ENCODE measurements at places on chromosomes 13 and 19. TPM values are rescaled to one million over a fixed set of nuclear protein-coding genes. Genes with fewer than 3 reads are reported as not detected.

- no peak for DNase-seq
Observed at GRCh38 chr13:99929866-99930265, 41.7 kb downstream of the ZIC5 start.

DNA sequence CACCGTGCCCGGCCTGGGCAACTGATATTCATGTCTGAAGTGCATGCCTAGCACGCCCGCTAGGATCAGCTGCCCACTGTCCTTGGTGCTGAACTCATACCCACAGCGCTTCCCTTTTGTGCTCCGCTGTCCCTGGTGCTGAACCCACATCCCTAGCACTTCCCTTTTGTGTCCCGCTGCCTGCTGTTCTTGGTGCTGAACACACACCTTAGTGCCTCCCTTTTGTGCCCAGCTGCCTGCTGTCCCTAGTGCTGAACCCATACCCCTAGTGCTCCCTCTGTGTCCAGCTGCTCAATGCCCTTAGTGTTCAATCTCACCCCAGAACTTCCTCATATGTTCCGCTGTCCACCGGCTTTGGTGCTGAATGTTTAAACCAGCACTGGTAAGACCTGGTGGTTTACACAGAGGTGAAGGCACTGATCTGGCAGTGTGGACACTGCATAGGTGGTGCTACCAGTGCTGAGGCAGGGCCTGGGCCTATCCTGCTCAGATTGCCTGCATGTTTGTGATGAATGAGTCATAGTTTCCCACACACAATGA is 26.3 kb upstream of the SIGLEC11 start:
- DNase-seq, result peak; percentile 92

- DNase-seq, result no peak
Observed at GRCh38 chr19:15448778-15449619, 757 bp downstream of the WIZ start.

GRCh38 chr13:51330791-51331190 is 8.7 kb upstream of the SERPINE3 start:
- no peak for DNase-seq

Gene CYP2F1
- not detected for total RNA-seq

GRCh38 chr19:52535771-52536447 is 8.4 kb downstream of the ZNF808 start:
- DNase-seq, result peak; percentile 72

Gene SIGLEC14
- 1.1 TPM for total RNA-seq

DNA sequence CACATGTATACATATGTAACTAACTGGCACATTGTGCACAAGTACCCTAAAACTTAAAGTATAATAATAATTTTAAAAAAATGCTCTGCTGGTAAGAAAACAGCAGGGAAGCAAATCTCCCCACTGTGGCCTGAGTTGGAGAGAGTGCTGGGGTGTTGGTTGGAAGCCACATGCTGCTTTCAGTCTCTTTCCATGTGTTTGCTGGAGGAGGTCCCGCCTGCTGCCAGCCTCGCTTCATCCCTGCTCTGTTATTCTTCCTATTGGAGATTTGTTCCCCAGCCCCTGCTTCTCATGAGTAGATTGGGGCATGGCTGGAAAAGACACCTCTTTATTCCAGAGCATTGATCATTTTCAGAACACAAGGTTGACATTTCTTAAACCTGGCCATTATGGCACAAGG is 230.5 kb downstream of the FGF9 start:
- no peak for DNase-seq

DNA sequence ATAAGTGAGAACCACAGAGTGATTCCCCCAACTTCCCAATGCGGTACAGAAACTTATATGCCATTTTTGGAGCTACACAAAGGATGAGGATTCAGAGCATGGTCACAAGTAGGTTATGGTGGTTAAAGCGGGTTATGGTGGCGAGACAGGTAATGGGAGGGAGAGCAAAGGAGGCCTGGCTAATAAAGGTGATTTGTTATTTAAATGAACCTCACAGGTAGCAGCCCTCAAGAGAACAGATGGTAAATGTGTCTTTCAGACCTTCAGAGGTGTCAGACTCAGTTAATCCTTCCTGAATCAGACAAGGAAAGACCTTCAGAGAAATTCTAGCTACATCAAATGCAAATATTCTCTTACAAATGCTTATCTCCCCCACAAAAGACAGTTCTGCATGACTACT is 1971.4 kb downstream of the OLFM4 start:
- DNase-seq, result no peak

- DNase-seq, result peak; percentile 77
Observed at GRCh38 chr19:940591-941291, 14.9 kb downstream of the ARID3A start.
